ENCODE measurements at places on chromosomes 4 and X.

DNA sequence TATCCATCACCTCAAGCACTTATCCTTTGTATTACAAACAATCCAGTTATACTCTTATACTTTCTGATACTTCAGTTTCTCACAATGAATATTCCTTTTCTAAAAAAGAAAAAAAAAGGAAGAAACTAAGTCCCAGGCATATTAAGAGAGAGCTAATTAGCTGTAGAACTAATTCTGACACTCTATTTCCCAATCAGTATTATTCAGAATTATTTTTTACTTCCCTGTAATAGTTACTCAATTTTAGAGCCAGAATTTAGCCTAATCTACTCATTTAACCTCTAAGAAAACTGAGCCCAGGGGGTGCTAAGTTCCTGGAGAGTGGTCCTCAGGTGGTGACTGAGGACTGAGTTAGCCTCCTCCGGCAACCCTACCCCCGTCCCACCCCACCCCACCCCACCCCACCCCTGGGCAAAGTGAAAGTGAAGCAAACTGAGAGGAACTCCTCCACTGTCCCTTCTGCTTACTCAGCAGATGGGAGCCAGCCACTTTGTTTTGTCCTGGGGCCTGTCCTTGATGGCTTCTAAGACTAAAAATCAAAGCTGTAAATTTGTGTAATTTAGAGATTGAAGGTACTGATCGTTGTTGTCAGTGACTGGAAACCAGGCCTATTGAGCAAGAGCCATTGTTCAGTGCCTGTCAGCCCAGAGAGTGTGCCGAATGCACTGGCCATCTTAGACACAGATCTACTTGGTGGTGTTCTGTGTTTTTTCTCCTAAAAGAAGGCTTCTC is 162.1 kb downstream of the CBR4 start:
- DNase-seq: no peak

DNA sequence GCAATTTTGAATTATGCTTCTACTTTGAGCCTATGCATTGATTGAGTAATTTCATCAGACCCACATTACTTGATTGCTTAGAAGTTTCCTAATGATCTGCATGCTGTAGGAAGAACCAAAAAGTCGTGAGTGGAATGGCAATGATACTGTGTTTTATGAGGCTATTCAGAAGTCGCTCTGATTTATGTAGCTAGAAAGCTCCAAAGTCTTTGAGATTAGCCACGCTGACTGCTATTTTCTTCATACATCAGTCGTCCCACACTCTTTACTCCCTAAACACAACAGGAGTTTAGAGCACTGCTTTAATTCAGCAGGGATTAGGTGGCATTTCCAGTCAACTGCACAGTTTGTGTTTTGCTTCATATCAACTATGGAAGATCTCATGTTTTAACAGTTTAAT is 4.1 kb downstream of the GRID2 start:
- no peak for DNase-seq

DNA sequence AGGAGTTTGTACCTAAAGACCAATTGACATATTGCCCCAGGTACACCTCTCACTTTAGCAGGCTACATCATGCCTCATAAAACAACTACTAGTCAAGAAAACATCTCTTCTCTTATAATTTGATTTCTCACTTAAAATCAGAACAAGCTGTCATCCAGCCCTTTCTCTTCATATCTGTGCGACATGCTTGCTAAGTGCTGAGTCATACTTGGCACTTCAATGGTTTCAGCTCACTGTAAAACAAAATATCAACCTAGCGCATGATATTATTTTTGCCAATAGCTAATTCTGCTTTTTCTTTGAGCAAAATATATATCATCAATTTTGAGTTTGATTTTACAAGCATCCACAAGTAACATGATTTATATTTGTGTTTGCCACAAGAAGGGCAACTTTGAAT is 27.9 kb upstream of the FUNDC1 start:
- no peak for DNase-seq

DNA sequence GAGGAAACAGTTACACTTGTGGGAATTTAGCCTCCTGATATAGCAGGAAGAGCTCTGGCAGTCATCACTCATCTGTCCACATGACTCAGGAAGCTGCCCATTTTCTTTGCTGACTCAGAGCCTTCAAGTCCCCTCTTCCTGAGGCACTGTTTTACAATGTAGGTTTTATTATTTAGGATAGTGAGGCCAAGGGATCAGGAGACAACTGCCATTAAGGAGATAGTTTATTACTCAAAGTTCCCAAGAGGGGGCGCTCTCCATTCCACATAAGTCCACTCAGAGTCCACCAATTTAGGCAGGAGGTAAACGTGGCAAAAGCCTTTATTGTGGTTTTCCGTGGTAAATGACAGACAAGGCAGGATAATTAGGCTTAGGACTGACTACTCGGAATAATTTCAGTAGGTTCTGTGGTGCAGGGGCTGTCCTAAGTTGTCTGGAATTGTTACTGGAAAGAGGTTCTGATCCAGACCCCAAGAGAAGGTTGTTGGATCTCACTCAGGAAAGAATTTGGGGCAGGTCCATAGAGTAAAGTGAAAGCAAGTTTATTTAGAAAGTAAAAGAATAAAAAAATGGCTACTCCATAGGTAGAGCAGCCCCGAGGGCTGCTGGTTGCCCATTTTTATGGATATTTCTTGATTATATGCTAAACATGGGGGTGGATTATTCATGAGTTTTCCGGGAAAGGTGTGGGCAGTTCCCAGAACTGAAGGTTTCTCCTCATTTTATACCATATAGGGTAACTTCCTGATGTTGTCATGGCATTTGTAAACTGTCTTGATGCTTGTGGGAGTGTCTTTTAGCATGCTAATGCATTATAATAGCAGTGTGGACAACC is 96.0 kb upstream of the RAB40AL start:
- DNase-seq: no peak

GRCh38 chr4:168656055-168656660 is 159.3 kb downstream of the PALLD start:
- DNase-seq: no peak

GRCh38 chr4:88614058-88614457 is 21.8 kb downstream of the HERC3 start:
- no peak for DNase-seq

- DNase-seq: no peak
Measured at GRCh38 chr4:142929526-142929925, 83.4 kb upstream of the INPP4B start.

GRCh38 chr4:142696334-142697122 is 149.6 kb downstream of the INPP4B start:
- no peak for DNase-seq

DNA sequence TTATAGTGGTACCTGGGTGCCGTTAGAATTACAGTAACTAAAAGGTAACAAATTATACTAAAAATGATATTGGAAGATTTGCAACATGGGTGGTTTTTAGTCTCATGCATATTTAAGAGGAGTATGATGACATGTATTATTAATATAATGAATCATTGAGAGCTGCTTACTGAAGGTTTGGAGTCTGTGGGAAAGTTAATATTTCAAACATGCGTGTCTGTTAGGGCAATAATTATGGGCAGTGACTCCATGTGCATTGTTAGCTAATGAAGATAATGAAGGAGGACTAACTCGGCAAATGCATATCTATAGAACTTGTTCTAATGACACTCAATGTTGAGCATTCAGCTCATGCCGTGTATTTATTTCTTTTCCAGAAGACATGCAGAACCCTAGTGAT is 47.1 kb downstream of the MTHFD2L start:
- DNase-seq: no peak
